Spinal cord (tissue), 10 donors: ENCODE measurements at places on chromosomes 13 and 19. TPM values are rescaled to one million over a fixed set of nuclear protein-coding genes. Genes with fewer than 3 reads are reported as not detected.

EPSTI1 gene
- 4.5 TPM for polyA plus RNA-seq

ZSCAN4 gene
- not detected for polyA plus RNA-seq

UPK1A gene
- not detected for polyA plus RNA-seq

DNA sequence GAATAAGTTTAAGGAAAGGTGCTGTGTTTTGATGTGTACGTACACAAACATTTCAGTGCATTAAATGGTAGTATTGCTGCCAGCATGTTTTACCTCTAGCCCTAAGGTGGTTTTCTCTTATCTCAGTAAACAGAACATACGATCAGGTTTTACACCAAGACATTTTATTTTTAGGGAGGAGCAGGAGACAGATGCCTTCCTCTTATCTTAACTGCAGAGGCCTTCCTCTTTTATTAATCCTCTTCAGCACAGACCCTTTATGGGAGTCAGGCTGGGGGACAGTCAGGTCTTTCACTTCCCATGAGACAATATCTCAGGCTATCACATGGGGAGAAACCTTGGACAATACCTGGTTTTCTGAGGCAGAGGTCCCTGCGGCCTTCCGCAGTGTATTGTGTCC, 14.9 kb upstream of the ZNF611 start:
- no peak for DNase-seq
- no peaks in the 10 kb centered on the region for H3K36me3 ChIP-seq
- H3K4me1 ChIP-seq = no peaks in the 10 kb centered on the region
- no peak overlapping the region for H3K27ac ChIP-seq

- H3K27me3 ChIP-seq = no peaks in the 10 kb centered on the region
- no peaks in the 10 kb centered on the region for H3K4me1 ChIP-seq
- no peak overlapping the region for H3K4me3 ChIP-seq
- DNase-seq = no peak
These were observed 1960.8 kb downstream of the OLFM4 start for GRCh38 chr13:54989418-54989817.
